ENCODE measurements at places on chromosomes 6 and 20.

- DNase-seq = peak; percentile 43
Measured at GRCh38 chr6:25181923-25182322, 97.3 kb upstream of the CARMIL1 start.

- no peak for DNase-seq
Measured at GRCh38 chr6:69180361-69181067, 545.4 kb downstream of the ADGRB3 start.

GRCh38 chr6:15339081-15339480 lies 93.2 kb downstream of the JARID2 start:
- DNase-seq = no peak

GRCh38 chr6:127459231-127459641 lies at the start of gene KIAA0408:
Gene KIAA0408, minus strand, starts transcription at chr6:127459389. Its CDS starts 5,408 bp downstream, at chr6:127453981.
- no peak for DNase-seq

DNA sequence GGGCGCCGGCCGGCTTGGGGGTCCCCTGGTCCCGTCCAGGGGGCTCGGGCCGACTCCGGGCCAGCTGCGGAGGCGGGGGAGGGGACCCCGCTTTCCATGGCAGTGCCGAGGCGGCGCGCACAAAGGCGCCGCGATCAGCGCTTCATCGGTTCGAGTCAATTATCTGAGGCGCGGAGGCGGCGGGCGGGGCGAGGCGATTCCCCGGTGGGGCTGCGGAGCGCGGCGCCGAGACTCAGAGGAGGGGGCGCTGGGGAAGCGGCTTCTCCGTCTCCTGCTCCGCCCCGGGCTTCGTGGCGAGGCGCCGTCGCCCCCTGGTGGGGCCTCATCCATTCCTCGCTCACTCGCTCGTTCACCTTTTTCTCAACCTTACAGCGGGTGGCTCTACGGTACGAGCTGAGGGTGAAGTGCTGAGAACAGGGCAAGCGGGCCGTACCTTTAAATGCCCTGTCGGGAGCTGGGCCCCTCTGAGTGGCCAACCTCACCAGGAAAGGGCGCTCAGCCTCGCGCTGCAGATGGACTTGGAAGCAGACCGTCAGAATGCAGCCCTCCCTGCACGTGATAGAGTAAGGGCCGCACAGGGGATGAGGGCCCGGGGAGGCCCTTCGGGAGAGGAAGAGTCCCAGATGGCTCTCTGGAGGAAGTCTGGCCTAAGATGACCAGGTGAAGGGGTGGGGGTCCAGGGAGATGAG lies 39.9 kb downstream of the SLC52A3 start:
- peak; percentile 42 for DNase-seq

GRCh38 chr6:85460921-85461797 lies 11.3 kb downstream of the NT5E start:
- peak; percentile 73 for DNase-seq

DNA sequence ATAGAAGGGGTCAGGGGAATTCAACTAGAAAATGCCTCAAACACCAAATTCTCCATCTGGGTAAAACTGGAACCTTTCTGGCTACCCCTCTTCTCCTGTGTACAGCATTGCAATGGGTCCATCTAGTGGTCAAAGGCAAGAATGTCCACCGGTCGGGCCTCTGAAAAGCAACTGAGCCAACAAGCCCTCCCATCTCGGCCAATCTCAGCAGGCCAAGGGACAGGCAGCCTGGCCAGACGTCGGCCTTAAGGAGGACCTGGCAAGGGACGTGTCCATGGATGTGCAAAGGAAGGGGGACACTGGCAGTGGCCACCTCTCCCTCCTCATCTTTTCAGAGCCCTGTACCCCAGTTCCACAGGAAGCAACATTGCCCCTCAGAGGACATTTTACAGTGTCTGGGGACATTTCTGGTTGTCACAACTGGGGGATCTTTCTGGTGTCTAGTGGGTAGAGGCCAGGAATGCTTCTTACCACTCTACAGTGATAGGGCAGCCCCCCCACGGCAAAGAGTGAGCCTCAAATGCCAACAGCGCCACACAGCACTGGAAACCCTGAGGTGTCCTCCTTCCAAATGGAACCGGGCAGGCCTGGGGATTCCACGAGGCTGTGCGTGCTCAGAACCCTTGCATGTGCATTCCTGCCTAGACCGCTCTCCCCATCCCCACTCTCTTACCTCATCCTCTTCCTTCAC lies 99.8 kb upstream of the FOXA2 start:
- DNase-seq = peak; percentile 63

GRCh38 chr6:81384921-81385320 lies 367.6 kb downstream of the TENT5A start:
- no peak for DNase-seq

- no peak for DNase-seq
Measured at GRCh38 chr6:33630014-33630413, 8.9 kb downstream of the ITPR3 start.

GRCh38 chr6:169950558-169950957 lies 199.1 kb downstream of the ERMARD start:
- peak; percentile 25 for DNase-seq

DNA sequence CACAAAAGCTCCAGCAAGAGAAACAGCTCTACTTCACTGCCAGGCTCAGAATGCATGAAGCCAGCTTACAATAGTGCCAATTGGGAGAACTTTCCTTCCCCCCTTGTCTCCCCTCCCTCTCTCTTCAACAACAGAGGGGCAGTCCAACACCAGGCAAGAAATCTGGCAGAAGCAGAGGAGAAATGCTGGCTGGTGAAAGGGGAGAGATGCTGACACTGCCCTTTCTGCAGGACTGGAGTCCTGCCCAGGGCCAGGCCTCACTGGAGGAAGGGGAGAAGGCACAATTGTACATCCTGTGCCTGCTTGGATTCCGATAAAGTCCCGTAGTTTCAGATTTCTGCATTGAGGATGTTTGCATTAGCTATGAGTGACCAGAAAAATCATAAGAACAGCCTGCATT lies 148.6 kb downstream of the LRRC1 start:
- DNase-seq = no peak

DNA sequence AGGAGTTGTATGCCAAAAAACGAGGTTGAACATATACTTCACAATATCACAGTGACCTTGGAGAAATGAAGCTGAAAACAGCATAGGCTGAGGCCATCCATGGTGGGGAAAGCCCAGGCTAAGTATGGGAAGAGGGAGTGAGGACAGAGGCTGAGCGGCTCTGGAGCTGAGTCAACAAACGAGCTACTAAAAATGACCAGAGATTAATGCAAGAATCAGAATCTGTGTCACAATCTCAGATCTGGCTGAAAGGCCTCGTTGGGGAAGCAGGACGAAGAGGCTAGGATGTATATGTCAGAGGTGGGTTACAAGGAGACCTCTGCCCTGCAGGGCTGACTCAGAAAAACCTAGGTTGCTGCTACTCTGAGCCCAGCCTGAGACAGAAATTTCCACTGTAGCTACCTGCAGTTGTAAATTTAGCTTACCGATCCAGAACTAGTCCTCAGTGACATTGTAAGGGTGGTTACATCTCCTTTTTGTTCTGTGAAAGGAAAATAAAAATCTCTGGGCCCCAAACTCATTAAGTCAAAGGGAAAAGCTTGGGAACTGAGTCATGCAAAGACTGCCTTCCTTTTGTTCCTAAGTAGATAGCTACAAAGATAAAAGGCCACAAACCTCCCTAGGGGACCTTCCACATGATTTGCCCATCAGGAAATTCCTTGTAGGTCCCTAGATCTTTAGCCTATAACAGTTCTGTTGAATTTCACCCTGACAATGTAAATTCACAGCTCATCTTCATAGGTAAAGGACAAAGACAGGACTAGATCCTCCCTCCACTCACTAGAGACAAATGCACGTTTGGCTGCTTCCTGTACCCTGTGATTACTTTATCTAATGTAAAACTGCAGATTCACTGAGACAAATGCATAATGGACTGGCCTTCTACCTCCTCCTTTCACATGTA lies 8.5 kb upstream of the TUBB2A start:
- no peak for DNase-seq

DNA sequence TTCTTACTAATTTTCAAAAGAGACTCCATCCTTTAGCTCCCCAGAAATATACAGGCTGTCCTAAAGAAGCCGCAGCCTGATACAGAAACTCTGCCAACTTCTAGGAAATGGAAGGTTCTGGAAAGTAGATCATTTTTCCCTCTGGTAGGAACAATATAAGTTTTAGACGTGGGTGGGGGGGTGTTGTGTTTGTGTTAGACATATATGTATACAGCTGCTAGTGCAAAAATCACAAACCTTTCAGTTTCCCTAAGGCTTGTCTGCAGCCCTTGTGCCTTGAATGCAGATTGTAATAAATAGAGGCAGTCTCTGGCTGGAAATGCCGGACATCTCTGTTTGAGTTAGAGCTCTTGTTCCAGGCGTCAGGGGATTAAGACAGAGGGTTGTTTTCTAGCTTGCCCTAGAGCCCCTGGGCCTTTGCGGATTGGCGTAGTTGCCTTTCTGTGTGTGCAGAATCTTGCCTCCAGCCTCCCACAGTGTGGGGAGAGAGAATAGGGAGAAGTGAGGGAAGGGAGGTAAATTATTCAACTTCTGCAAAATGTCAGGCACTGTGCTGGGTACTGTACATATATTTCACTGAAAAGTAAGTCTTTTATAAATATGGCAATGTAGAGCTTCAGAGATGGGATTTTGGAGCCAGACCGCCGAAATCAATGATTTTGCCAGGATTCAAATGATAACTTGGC lies 269.7 kb downstream of the PRL start:
- no peak for DNase-seq

GRCh38 chr20:25017257-25017803 lies 24.8 kb upstream of the APMAP start:
- no peak for DNase-seq

GRCh38 chr6:93210908-93211307 lies 208.5 kb downstream of the EPHA7 start:
- no peak for DNase-seq

DNA sequence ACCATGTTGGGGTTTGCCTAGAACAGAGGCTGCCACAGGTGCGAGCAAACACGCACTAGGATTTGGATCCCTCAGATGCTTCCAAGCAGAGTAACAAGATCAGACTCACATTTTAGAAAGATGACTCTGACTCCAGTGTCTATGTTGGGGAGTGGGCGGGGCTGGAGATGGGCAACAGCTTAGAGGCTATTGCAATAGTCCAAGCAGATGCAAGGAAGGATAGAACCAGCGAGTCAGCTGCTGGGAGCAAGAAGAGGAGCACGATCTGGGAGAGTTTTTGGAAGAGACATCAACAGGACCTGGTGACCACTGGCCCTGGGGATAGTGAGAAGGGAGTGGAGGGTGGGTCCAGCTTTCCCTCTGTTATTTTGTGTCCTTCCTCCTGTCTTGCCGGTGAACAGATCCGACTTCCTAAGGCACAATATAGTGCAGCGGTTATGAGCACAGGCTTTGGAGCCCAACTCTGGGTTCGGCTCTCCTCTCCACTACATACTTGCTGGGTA lies 52.7 kb downstream of the FGD2 start:
- no peak for DNase-seq

GRCh38 chr6:166618251-166618650 lies 8.8 kb downstream of the RPS6KA2 start:
- DNase-seq = no peak

- DNase-seq = no peak
Measured at GRCh38 chr6:118394106-118394505, 154.0 kb upstream of the PLN start.

- no peak for DNase-seq
Measured at GRCh38 chr20:38566036-38566598, 14.9 kb upstream of the ADIG start.

- peak; percentile 91 for DNase-seq
Measured at GRCh38 chr6:149147938-149148718, 169.4 kb upstream of the TAB2 start.

- DNase-seq = no peak
Measured at GRCh38 chr6:121686611-121687023, 251.2 kb downstream of the GJA1 start.

DNA sequence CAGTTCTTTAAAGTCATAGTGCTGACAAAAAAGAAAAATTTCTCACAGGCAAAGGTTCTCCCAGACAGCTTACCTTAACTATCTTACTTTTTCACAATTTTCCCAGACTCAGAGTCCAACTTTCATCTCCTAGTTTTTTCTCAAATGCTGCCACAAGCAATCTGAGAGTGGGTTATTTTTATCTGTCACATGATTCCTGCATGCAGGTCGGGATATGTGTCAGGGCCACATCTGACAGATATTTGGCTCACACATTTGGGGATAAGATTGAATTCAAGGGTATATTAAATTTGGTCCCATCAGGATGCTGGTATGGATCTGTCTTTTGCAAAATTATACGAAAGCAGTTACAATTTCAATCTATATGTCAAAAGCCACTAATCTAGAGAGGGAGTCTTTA lies 50.1 kb upstream of the SMIM29 start:
- DNase-seq = no peak

- DNase-seq = no peak
Measured at GRCh38 chr6:119350952-119351372, 1.4 kb upstream of the MAN1A1 start.

DNA sequence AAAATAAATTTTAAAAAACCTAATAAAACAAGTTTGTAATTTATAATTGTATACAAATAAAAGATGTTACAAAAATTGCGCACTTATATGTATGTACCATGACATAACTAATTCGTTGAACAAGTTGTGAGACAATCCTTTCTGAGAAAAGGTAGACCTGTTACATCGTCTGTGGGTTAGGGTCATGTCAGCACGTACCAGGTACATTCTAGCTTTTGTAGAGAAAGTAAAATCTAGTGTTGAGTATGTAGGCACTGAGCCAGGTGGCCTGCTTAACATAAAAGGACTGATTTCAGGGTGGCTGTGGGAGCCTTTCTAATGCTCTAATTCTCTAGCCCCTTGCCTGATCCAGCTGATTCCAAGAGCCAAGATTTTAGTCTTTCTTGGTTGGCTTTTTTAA lies 10.4 kb downstream of the RPL7L1 start:
- peak; percentile 20 for DNase-seq

- no peak for DNase-seq
Measured at GRCh38 chr20:63284083-63284440, 8.9 kb upstream of the COL20A1 start.

DNA sequence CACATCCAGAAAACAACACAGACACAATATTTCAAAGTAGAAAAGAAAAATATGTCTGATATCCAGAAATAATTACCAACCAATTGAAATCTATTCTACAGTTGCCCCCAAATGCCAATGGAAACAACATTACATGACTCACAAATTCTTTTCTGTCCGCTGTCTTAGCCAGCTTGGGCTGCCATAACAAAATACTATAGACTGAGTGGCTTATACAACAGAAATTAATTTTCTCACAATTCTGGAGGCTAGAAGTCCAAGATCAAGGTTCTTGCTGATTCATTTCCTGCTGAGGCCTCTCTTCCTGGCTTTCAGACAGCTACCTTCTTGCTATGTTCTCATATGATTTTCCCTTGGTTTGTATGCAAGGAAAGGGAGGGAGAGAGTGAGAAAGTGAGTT lies 698.1 kb downstream of the DHX35 start:
- DNase-seq = no peak

Measured in activated CD4-positive, alpha-beta T cell treated with anti-CD3 and anti-CD28 coated beads, Interleukin-2, amount 50 U/mL, for 16 hours (primary cell).